Hair follicle dermal papilla cell (primary cell): ENCODE measurements at places on chromosomes 7 and 10. TPM values are rescaled to one million over a fixed set of nuclear protein-coding genes. Genes with fewer than 3 reads are reported as not detected.

Gene OR2A12
- total RNA-seq = not detected in 2 replicates

Gene SUN3
- not detected in 2 replicates for total RNA-seq

Gene CDH23
- total RNA-seq = 0.24 and 0.49 TPM in 2 replicates

Gene FAM241B
- not detected in 2 replicates for total RNA-seq

Gene SPAM1
- not detected in 2 replicates for total RNA-seq
